Myocyte (in vitro differentiated cells): ENCODE measurements at places on chromosomes 16 and 17. TPM values are rescaled to one million over a fixed set of nuclear protein-coding genes. Genes with fewer than 3 reads are reported as not detected.

The LITAFD gene
- not detected in 2 replicates for total RNA-seq

The TP53TG3D gene
- 2.1 and 6.3 TPM in 2 replicates for total RNA-seq

The FAM20A gene
- total RNA-seq, result 0.16 and 0.37 TPM in 2 replicates

The C17orf100 gene
- total RNA-seq, result 0.31 and 0.70 TPM in 2 replicates

The TBC1D3D gene
- total RNA-seq, result not detected in 2 replicates

The RNU2-1 gene
- total RNA-seq, result not detected in 2 replicates

The MEFV gene
- 0.37 and 0.99 TPM in 2 replicates for total RNA-seq

The SNF8 gene
- 93.2 and 113 TPM in 2 replicates for total RNA-seq

The HIRIP3 gene
- total RNA-seq, result 11.9 and 12.7 TPM in 2 replicates

The CSH1 gene
- total RNA-seq, result not detected in 2 replicates

The PLA2G10 gene
- total RNA-seq, result not detected in 2 replicates

- peak; percentile 35 for DNase-seq
Measured at GRCh38 chr16:89313583-89313982, 96.1 kb downstream of the ZNF778 start.

DNA sequence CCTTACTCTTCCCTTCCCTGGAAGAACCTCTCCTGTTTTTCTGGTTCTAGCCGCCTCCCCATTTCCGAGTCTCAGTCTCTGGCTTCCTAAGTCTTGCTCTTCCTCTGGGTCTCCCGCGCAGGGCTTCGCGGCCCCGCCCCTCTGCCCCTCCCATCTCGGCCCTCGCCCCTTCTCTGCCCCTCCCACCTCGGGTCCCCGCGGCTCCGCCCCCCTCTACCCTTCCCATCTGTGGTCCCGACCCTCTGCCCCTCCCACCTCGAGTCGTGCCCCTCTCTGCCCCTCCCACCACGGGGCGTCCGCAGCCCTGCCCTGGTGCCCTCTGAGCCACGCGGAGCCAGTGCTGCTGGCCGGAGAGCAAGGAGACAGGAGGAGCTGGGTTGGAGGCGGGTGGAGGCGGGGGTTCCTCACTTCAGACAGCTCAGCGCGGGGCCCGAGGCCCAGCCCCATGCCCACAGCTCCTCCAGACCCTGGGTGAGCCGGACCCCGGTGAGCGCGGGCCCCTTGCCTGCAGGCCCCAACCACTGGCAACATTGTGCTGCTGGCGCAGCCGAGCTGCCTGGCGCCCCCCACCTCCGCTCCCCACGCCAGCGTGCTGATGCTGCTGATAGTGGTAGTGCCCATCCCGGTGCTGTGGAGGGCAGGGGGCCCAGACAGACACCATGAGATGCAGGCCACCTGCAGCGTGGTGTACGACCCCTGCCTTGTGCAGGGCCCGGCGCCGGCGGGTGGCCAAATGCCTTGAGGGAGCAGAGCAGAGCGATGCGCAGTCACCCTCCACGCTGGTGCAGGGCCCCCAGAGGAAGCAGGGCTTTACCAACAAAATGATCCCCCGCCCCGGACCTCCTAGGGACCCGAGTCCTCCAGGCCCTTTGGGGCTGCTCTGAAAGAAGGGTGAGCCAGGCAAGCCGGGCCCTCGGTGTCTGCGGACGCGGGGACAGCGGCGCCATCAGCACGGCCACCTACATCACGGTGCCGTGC, 2115.3 kb downstream of the TP53TG3F start:
- no peak for DNase-seq

- no peak for DNase-seq
Measured at GRCh38 chr17:21390294-21390693, 14.1 kb downstream of the KCNJ12 start.

DNA sequence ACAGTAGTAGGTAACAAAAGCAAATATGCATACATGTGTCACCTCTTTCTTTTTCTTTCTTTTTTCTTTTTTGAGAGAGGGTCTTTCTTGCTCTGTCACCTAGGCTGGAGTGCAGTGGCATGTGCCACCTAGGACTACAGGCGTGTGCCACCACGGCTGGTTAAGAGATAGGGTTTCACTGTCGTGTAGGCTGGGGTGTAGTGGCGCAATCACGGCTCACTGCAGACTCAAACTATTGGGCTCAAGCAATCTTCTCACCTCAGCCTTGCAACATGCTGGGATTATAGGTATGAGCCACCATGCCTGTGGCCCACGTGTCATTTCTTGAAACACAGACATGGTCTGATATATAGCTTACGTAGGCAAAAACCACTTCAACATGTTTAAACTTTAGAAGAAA, 397.7 kb upstream of the PMFBP1 start:
- no peak for DNase-seq

DNA sequence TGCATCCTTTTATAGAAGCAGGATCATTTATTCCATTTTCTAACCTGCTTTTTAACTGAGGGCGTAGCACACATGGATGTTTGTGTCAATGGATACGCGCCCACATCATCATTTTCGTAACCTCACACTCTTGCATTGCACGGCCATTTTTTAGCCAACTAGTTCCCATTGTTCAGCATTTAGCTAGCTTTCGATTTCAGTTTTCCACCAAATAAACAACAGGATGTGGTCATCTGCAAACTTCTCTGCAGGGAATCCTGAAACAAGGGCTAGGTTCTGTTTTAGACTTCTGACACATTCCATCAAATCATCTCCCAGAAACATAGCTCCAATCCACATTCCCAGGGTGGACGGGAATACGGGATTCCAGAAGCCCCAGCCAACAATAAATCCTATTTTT, 6.4 kb downstream of the CYB561 start:
- peak; percentile 45 for DNase-seq

- no peak for DNase-seq
Measured at GRCh38 chr16:89795676-89796075, 20.8 kb downstream of the FANCA start.

DNA sequence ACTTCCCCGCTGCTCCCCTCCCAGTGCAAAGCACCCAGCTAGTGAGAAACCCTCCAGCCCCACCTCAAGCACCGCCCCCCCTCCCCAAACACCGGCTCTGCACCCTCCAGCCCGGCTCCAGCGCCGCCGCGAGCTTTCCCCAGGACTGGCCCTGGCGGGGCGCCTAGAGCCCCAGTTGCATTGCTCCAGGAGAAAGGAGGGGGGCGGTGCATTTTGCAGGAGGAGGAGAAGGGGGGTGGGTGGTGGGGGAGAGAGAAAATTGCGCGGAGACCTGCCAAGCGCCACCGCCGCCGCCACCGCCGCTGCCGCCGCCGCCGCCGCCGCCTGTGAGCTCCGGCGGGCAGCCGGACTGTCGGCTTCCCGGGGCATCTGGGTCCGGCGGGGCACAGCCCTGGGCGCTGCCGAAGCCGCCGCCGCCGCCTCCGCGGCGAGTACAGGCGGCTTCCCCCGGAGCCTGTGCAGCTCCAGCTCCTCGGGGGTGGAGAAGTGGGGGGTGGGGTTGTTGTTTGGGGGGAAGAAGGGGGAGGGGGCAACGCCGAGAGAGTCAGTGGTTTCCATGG, 333 bp upstream of the NOG start:
- peak; percentile 89 for DNase-seq

DNA sequence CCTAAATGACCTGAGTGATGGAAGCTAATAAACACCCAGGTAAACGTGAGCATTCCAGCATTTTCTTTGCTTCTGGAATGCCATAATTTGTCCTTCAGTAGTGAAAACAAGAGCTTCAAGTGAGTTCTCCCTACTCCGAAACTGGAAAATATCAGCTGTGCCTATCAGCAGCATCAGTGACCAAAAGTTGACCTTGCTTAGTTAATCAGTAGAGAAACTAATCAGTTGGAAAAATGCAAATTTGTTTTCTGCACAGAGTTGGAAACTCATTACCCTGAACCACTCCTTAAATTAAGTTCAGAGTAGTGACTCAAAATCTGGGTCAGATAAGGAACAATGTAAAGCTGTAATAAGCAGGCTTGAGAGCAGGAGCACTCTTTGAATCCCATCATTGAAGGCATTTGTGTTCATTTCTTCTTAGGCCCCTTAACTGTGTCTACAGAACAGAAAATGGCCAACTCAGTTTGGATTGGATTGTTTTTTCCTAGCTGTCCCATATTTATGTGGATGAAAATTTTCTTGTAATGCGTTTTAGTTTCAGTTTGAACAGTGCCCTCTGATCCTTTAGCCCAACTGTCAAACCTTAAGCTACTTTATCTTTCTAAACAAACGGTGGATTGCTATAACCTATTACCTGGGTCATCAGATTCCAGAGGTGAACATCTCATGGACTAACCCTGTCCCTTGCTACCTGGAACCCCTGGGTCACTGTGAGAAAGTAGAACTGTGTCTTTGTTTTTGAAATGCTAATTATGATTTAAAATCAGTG, 290.4 kb downstream of the TOX3 start:
- DNase-seq, result no peak

DNA sequence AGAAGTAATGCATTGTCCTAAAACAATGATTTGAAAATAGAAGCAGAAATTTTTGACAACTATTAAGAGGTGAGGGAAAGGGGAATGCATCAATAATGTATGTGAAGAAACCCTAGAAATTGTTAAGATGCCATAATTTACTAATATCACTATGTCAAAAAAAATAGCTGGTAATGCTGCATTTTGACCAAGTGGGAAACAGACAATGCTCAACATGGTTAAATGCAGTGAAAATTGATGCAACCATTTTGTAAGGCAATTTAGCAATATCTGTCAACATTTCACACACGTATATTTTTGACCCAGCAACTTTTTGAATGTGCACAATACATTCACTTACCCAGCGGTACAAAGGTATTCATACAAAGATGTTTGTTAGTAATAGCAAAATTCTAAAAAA, 381.6 kb downstream of the CDH11 start:
- DNase-seq, result no peak

GRCh38 chr16:57645691-57646387, 17.4 kb downstream of the ADGRG1 start:
- DNase-seq, result no peak

DNA sequence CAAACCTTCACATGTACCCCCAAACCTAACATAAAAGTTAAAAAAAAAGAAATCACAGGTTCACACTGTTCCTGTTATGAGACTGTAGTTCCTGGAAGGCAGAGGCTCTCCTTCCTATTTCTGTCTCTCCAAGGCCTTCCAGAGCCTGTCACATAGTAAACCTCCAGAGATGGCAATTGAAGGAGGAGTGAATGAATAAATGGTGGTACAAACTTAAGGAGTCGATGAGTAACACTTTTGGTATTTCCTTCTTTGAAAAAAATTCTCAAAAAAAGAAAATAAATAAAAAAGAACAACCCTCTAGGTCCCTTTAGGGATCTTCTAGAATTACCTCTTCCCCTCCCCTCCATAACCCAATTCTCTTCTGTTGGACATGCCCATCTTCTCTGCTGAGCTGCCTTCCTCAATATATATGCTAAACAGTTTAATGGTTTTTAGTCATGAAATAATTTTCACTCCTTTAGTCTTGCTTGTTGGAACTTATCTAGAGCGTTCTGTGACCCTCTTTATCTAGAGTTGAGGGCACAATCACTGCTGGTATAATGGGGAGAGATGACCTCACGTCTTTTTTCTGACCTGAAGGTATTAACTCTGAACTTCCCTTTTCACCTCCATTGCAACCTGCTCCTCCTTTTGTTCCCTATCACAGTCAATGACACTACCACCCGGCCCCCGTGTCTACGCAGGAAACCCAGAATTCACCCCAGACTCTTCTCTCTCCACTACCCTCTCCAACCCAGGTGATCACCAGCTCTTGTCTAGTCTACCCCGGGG, 1.7 kb upstream of the TAF15 start:
- DNase-seq, result peak; percentile 17

GRCh38 chr17:9209347-9209746, 188.0 kb downstream of the NTN1 start:
- DNase-seq, result no peak

- no peak for DNase-seq
Measured at GRCh38 chr16:11627822-11628457, 40.3 kb upstream of the SNN start.

DNA sequence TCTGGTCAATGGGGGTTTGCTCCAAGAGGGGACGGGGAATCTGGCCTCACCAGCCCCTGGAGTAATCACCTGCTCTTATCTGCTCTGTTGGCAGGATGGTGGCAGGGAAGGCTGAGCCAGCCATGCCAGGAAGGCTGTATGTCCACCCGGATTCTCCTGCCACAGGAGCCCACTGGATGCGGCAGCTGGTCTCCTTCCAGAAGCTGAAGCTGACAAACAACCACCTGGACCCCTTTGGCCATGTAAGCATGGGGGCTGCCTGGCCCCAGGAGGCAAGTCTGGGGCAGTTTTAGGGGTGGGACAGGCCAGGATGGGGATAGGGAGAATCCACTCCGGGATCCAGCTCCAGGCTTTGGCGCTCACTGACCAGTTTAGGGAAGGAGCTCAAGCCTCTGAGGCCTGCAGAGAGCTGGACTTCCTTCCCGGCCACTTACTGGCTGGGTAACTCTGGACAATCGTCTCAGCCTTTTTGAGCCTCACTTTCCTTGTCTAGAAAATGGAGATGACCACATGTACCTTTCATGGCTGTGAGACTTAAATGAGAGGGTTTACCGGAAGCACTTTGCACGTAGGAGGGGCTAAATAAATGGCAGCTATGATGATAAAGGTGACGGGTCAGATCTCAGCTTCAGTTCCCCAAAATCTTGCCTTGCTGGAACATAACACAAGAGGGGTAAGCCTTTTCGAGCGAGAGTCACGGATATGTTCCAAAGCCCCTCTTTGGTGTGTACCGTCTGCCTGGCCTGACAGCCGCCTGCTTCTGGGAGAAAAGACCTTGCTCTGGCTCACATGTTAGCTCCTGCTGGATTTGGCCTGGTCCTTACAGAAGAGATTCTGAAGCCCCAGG, 15.4 kb downstream of the TBX4 start:
- peak; percentile 60 for DNase-seq

DNA sequence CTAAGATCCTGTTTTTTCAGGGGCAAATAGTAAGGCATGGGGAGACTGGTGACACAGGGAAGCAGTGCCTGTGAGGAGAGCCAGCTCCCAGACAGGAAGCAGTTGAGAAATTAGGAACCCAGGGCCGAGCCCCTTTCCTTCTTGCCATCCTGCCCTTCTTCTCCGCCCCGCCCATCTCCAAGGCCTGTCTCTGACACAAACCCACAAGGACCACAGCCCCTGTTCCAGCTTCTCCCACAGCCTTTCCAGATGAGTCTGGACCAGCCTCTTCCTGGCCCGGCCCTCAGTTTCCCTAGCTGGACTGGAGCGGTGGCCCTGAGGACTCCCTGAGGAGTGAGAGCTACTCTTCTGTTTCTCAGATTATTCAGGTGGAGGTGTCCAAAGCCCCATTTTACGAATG, 9.9 kb downstream of the CCDC102A start:
- no peak for DNase-seq

GRCh38 chr17:80984749-80985148, 6.9 kb upstream of the CHMP6 start:
- DNase-seq, result peak; percentile 95
